ENCODE measurements at places on chromosomes 2 and 18.

DNA sequence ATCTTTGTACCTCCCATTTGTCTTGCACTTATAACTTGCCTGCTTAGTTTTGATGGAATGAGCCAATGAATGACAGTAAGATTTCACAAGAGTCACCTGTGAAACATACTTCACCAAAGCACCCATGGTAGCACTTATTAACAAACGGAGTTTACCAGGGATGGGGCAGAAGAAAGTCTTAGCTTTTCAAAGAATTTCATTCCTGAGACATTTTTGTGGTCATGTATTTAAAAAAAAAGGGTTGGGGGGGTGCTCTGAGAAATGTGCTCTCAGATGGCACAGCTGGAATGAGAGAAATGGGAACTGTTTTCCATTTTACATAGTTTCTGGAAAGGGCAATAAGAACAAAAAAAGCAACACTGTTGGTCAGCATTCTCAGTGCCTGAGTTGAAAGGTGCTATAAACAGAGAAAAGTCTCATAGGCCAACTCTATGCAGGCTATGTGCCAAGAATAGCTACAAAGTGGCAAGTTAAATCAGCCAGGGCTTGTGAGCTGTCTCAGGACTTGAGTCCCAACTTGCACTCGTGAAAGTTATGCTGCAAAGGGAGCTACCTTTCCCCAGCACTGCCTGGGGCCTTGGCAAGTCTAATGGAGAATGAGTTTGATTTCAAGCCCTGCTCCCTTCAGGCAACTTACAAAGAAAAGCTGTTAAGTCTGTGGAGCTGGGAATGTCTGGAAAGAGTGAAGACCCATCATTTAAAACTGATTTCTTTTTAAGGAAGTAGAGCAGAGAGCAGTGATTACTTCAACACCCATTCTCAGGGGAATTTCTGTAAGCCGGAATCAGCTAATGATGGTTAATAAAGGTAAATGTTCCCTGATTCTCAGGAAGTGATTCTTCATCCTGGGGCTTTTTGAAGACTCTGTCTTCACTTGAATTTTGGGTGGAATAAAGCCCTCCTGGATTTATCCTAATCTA is 170.6 kb downstream of the SLC8A1 start:
- DNase-seq: no peak

DNA sequence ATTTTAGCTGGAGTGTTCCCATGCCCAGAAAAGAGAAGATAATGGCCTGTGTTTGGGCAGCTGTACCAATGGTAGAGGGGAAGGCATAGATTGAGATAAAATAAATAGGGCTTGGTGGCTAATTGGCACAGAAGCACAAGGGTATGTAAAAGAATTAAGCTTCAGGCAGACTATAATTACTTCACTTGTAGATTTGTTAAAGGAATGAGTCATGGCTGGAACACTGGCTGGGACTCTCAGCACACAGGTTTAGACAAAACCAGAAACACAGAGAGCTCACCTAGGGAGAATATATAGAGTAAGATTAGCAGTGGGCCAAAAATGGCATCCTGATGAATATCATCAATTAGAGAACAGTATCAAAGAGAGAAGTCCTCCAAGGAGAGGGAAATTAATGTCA is 198.3 kb upstream of the FIGN start:
- DNase-seq: no peak

DNA sequence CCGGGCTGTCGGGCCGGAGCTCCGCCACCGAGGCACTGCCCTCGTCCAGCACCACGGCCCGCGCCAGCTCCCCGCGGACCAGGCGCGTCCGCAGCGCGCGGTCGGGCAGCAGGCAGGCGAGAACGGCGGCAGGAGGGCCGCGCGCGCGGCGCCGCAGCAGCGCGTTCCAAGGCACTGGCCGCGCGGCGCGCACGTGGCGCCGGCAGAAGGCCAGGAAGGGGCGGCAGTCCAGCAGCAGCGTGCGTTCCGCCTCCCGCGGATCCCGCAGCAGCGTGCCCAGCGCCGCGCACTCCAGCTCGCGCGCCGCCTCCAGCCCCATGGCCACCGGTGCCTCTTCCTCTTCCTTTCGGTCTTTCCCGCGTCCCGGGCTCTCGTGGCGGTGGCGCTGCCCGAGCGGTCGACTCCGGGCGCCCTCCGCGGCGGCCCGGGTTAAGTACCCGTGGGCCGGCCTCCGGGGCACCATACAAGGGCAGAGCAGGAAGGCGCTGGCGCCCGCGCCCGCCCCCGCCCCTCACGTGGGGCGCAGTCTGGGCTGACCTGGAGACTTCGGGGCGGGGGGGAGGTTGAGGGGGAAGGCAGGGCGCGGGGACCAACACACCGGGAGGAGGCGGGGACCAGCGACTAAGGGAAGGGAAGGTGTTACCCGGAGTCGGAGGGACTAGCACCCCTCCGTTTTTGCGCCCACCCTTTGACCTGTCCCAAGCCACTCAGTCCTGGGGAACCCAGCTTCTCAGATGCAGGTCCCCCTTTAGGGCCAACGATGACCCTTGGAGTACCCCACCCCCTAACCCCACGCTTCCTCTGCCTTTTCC is at the start of gene DUSP2:
Gene DUSP2, minus strand, starts transcription at position 405 of the 812 bp plus-strand sequence. Its CDS starts 86 bp downstream, at position 319.
- DNase-seq: peak; percentile 91

- no peak for DNase-seq
Measured at GRCh38 chr2:103401621-103402020, 639.8 kb downstream of the TMEM182 start.

DNA sequence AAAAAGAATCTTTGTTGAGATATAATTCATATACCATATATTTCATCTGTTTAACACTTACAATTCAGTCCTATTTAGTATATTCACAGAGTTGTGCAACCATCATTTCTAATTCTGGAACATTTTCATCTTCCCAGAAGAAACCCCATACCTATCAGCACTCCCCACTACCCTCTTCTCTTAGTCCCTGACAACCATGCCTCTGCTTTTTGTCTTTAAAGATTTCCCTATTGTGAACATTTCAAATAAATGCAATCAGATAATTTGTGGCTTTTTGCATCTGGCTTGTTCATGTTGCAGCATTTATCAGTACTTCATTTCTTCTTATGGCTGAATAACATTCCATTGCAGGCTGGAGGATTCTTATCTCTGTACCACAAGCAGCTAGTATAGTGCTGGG is 305.9 kb upstream of the MEX3C start:
- peak; percentile 2 for DNase-seq

- no peak for DNase-seq
Measured at GRCh38 chr2:240530181-240530580, 27.6 kb downstream of the ANKMY1 start.

DNA sequence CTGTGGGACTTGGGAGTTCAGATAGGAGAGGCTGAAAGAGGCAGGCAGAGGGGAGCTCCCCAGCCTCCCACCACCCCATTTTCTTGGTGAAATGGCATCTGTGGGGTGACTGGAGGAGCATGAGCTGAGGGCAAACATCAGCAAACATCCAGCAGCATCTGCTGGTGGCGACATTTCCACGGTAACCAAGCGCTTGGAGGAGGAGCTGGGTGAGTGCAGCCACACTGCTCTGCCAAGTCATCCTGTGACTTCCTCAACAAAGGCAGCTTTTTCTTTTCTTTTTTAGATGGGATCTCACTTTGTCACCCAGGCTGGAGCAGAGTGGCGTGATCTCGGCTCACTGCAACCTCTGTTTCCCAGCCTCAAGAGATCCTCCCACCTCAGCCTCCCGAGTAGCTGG is 5.6 kb downstream of the TXNL4A start:
- DNase-seq: peak; percentile 82

GRCh38 chr2:230230087-230230486 is 4.6 kb downstream of the SP140 start:
- no peak for DNase-seq

DNA sequence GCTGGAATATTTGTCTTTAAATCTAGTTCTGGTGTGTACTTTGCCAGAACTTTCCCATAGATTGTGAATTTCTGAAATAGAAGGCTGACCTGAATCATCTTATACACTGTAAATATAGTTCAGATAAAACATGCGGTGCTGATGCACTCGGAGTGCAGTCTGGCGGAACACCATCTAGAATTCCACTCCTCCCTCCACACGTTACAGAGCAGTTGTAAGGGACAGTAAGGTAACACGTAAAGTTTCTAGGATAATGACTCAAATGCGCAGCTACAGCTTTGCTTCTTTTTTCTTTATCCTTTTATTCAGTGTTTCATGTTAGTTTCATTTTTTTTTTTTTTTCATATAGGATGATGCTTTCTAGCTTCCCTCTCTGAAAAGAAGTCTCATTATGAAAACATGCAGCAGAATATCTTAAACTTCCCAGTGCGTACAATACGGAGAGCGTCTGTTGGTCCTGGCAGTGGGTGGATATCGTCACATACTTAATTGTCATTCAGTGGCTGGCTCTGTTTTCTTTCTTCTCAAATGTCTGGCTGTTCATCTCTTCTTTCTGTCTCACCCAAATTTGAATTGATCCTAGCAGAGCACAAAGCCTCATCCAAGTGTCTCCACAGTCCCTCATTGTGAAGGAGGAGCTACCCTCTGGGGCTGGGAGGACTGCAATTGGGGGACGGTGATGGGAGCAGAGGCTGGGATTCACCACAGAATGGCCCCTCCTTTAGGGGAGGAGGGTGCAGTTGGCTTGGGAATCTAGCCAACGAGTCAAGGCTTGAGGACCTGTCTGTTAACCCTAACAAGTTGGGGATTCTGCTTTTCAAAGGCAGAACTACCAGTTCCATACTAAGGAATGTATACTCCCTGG is 138.8 kb downstream of the MYT1L start:
- no peak for DNase-seq

GRCh38 chr2:225582355-225583116 is 183.0 kb downstream of the NYAP2 start:
- no peak for DNase-seq

- DNase-seq: peak; percentile 5
Measured at GRCh38 chr18:22827216-22827615, 105.9 kb upstream of the RBBP8 start.

GRCh38 chr2:136550181-136550580 is 215.2 kb upstream of the THSD7B start:
- no peak for DNase-seq

DNA sequence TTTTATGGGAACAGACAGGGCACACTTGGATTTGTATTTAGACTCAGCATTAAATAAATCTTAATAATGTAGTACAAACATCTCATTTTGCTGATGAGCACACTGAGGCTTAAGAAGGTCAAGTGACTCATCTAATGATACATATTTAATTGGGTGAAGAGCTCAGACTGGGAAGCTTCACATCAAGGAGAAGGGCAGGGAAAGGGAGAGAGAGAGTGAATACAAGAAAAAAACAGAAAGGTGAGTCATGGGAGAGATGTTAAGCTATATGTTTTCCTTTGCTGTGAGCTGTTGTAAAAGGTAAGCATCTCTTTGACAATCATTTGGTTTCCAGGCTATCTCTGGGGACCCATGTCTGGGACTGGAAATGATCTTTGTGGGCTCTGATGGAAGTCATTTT is 277.8 kb downstream of the SETBP1 start:
- no peak for DNase-seq

GRCh38 chr2:74481961-74482800 is 617 bp downstream of the CCDC142 start:
- peak; percentile 73 for DNase-seq

DNA sequence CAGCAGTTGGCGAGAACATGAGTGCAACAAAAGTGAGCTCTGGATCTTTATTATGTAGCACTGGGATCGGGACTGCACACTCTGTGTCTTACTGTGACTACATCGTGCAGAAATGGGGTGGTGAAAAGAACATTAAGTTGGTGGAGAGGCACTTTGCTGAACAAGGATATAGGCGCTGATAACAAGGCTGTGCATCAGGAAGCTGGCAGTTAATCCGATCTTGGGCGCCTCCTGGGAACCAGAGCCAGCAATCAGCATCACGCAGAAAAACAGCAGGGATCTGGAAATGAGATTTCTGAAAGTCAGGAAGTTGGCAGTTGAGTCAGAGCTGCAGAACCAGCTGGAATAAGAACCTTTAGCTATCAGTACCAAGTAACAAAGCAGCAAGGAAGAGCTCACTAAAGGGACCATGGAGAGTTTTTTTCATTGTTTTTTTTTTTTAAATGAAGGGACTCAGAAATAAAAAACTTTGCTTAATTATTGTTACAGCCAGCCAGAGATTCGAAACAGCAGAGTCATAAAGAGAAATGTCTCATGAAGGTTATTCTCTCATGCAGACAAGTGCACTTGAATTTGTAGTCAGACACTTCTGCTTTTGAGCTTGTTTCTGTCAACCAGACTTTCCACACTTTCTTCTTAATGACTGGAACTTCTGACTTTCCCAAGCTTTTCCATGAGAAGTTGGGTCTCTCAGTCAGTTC is 22.8 kb upstream of the MYO3B start:
- peak; percentile 77 for DNase-seq

DNA sequence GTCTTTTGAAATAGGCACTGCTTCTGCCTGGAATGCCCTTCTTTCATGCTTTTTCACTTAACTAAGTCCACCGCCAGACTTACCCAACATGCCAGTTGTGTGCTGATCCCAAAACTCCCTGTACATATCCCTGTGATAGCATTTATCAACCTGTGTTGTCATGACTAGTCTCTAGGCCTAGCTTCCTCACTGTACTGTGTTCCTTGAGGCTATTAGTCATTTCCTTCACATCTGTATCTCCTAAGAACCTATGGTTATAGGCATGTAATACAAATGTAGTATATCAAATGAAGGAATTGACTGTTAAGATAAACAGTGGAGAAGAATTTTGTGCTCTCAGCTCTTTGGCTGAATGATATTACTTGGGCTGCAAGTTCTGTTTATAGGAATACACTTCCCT is 184.3 kb downstream of the CYRIA start:
- no peak for DNase-seq

GRCh38 chr18:60667016-60667415 is 294.4 kb upstream of the MC4R start:
- DNase-seq: no peak

GRCh38 chr2:70861777-70862625 is 26.4 kb upstream of the CD207 start:
- DNase-seq: peak; percentile 84
